ENCODE measurements at places on chromosomes 12 and 14.

- no peak for DNase-seq
These were observed 29.7 kb downstream of the ZFP36L1 start for GRCh38 chr14:68762953-68763764.

GRCh38 chr12:87760943-87761342 lies 268.3 kb downstream of the C12orf50 start:
- no peak for DNase-seq

- no peak for DNase-seq
These were observed 273.5 kb downstream of the ADAMTS20 start for GRCh38 chr12:43278541-43278832.

DNA sequence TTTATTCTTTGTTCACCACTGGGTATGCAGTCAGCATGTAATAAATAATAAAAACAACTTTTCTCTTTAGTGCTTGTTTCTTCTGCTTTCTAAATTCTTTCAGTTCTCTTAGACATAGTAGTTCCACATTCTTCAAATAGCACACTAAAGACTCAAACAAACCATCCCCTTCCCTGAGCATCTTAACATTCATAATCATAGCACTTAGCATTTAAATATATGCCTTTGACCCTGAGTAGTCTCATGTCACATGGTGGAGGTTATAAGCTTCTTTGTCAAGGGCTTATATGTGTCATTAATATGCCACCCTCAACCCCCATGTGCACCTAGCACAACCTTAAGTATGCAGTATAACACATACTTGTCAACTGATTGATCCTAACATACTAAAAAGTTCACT lies 212.7 kb downstream of the PHLDA1 start:
- DNase-seq, result no peak

Data from GDM1 (cell line).